Tongue (tissue), 3 donors: ENCODE measurements at places on chromosomes 6 and 20.

- DNase-seq = no peak
Observed at GRCh38 chr20:8434326-8434876, 302.3 kb downstream of the PLCB1 start.

DNA sequence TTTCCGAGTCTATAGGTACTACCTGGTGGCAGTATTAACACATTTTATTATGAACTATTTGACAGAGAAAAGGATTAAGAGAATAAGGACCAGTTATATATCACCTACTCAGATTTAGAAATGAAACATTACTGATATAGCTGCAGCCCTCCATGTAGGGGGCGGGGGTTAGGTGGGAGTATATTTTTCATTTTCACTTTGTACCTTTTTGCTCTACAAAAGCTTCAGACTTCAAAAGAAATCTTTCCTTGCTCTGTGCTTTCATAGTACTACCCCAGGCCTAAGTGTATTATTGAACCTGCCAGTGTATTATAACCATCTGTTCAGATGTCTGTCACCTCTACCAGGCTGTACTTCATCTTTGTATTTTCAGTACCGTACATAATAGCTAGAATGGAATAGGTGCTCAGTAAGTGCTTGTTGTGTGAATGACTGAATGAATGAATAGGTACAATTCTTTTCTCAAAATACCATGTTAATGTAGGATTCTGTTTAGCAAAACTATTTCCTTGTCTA lies 43.0 kb downstream of the CDKAL1 start:
- no peak for DNase-seq

DNA sequence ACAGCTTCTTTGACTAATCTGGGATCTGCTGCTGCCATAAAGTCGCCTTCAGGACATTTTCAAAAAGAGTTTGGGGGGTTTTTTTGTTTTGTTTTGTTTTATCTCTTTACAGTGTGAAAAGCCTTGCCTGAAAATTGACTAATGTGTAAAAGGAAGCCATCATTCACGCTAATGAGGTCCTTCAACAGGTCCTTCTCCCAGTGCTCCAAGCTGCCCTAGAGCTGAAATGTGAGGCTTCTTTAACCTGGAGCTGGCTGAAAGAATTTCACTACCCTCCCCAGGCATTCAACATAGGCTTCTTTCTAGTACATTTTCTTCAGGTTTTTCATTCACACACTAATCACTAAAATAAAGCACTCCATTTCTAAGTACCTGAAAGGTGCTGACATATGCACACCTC lies 145.1 kb upstream of the PRDM1 start:
- no peak for DNase-seq

- DNase-seq = no peak
Observed at GRCh38 chr6:109772883-109773431, 81.9 kb downstream of the FIG4 start.

- DNase-seq = peak; percentile 59
Observed at GRCh38 chr6:1390133-1390945, 963 bp downstream of the FOXF2 start.

- DNase-seq = no peak
Observed at GRCh38 chr6:13112921-13113320, 215.4 kb downstream of the TBC1D7 start.

GRCh38 chr20:36481380-36482043 lies 59.8 kb upstream of the MYL9 start:
- DNase-seq = no peak

- DNase-seq = no peak
Observed at GRCh38 chr6:167995302-167995701, 2.2 kb upstream of the KIF25 start.
